Mononuclear cell (primary cell): ENCODE measurements at places on chromosomes 2 and 18. TPM values are rescaled to one million over a fixed set of nuclear protein-coding genes. Genes with fewer than 3 reads are reported as not detected.

CTAGE1 gene
- 0.10 TPM for total RNA-seq

E2F6 gene
- 5.8 TPM for total RNA-seq

IL36RN gene
- not detected for total RNA-seq

RUFY4 gene
- 1.0 TPM for total RNA-seq

ERLEC1 gene
- 27.3 TPM for total RNA-seq

LGALSL gene
- 11.6 TPM for total RNA-seq

MAL gene
- 30.4 TPM for total RNA-seq

IL1B gene
- 3,994 TPM for total RNA-seq

EIF2AK3 gene
- total RNA-seq, result 107 TPM

PKDCC gene
- not detected for total RNA-seq

CHPF gene
- 2.7 TPM for total RNA-seq

NPAS2 gene
- 2.4 TPM for total RNA-seq

ZNF532 gene
- 7.7 TPM for total RNA-seq

SLC4A3 gene
- total RNA-seq, result 0.10 TPM

STARD6 gene
- not detected for total RNA-seq

TRMT61B gene
- total RNA-seq, result 13.7 TPM

IL18R1 gene
- 6.5 TPM for total RNA-seq

TANC1 gene
- total RNA-seq, result 0.21 TPM

TMEM247 gene
- total RNA-seq, result not detected

NYAP2 gene
- total RNA-seq, result 0.10 TPM

EFR3B gene
- total RNA-seq, result under 0.01 TPM

DCC gene
- total RNA-seq, result under 0.01 TPM

KLHL41 gene
- total RNA-seq, result 0.10 TPM

ADAM23 gene
- total RNA-seq, result 0.94 TPM

UPP2 gene
- not detected for total RNA-seq

DLGAP1 gene
- total RNA-seq, result 0.42 TPM

CDH20 gene
- 0.10 TPM for total RNA-seq

SIX2 gene
- total RNA-seq, result 0.10 TPM

MREG gene
- total RNA-seq, result 1.9 TPM

COMMD1 gene
- total RNA-seq, result 24.1 TPM

MOB1A gene
- 286 TPM for total RNA-seq

PROM2 gene
- total RNA-seq, result 0.31 TPM

C2orf92 gene
- total RNA-seq, result 4.5 TPM

MSH6 gene
- 30.9 TPM for total RNA-seq

FAM237A gene
- not detected for total RNA-seq

MERTK gene
- total RNA-seq, result 3.7 TPM

ITGB6 gene
- total RNA-seq, result not detected

ACTG2 gene
- total RNA-seq, result 0.10 TPM

CAPN14 gene
- 0.21 TPM for total RNA-seq
